ENCODE measurements at places on chromosomes 7 and 10. TPM values are rescaled to one million over a fixed set of nuclear protein-coding genes. Genes with fewer than 3 reads are reported as not detected.

The ADAM12 gene
- 0.06 TPM for total RNA-seq

- no peaks in the 10 kb centered on the region for H3K36me3 ChIP-seq
- peaks cover 5% of the 10 kb centered on the region for H3K27me3 ChIP-seq
- DNase-seq: peak; percentile 28
- H3K4me1 ChIP-seq: no peaks in the 10 kb centered on the region
- H3K4me3 ChIP-seq: no peak overlapping the region
- H3K27ac ChIP-seq: no peak overlapping the region
These were observed 33.8 kb downstream of the KCNH2 start for GRCh38 chr7:150944066-150945042.

DNA sequence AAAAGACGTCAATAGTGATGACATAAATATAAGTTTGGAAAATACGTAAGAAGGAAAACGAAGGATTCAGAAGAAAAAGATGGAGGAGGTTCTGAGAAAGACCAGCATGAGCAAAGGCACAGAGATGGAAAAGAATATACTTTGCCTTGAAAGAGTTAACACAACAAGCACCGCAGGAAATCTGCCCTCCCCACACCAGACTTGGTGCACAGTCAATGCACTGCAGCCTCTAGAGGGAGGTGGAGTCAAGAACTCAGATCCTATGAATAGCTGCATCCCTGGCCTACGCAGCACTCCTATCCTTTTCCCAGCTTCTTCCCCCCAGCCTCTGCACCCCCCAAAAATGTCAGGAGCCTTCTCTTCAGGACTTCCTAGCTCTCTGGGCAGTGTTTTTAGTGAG is 1370.6 kb upstream of the LRRTM3 start:
- H3K36me3 ChIP-seq: no peaks in the 10 kb centered on the region
- H3K4me1 ChIP-seq: no peaks in the 10 kb centered on the region
- H3K27me3 ChIP-seq: no peaks in the 10 kb centered on the region
- no peak for DNase-seq

The HOXA7 gene
- total RNA-seq: 0.20 TPM

The AFAP1L2 gene
- total RNA-seq: 1.3 TPM

The BMPER gene
- total RNA-seq: 0.31 TPM

DNA sequence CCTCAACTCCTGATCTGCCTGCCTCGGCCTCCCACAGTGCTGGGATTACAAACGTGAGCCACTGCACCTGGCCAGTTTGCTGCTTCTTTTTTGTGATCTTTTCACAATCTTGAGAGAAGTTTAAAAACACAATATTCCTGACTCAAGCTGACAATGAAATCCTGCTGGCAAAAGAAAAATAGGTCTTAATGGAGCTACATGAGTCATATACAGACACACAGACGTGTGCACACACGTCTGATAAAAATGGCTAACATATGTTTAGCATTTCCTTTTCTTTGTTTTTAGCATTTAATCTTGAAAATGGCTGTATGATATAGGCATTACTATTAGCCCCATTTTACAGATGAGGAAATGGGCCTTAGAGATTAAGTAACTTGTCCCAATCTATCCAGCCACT is 29.4 kb upstream of the RAB18 start:
- no peaks in the 10 kb centered on the region for H3K4me1 ChIP-seq
- no peak overlapping the region for H3K27ac ChIP-seq

The ANKRD61 gene
- total RNA-seq: not detected

- no peak overlapping the region for H3K27ac ChIP-seq
- no peaks in the 10 kb centered on the region for H3K36me3 ChIP-seq
- DNase-seq: peak; percentile 73
These were observed 72.6 kb upstream of the PDLIM1 start for GRCh38 chr10:95363303-95363912.

DNA sequence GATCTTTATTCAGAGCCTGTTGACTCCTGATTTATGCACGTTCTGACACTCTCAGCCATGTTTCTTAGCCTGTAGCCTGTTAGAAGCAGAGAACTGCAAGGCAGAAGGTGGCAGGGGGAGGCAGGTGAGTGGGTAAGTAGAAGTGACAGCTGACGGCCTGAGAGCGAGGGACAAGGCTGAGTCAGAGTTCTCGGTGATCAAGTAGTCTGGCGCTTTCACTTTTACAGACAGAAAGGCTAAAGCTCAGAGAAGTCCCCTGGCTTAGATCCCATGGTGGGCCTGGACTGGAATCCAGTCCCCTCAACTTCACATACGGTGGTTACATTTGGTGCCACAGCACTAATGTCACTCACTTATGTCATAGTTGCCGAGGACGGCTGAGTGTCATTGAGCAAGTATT is 139.0 kb downstream of the TACC2 start:
- DNase-seq: no peak
- H3K36me3 ChIP-seq: no peaks in the 10 kb centered on the region
- H3K27ac ChIP-seq: no peak overlapping the region
- no peak overlapping the region for H3K4me3 ChIP-seq
- H3K4me1 ChIP-seq: no peaks in the 10 kb centered on the region

DNA sequence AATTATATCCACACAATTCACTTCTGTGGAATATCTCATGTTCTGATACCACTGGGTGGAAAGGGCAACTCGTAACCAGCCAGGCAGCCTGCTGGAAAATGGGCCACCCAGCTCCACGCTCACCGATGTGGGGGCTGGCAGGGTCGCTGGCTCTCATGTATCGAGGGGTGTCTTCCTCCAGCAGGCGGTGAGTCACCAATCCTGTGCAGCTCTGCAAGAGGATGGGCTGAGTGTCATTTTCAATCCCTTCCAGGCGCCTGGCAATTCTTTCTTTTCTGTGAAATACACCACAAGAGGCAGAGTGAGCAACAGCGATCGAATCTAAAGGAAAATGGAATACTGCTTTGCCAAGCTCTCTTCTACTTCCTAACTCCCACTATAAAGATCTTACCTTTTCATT is 80.1 kb downstream of the SVIL start:
- peak overlapping the region; percentile 8 for H3K4me3 ChIP-seq
- H3K4me1 ChIP-seq: no peaks in the 10 kb centered on the region
- DNase-seq: no peak
- H3K27ac ChIP-seq: peak overlapping the region; percentile 27
- no peaks in the 10 kb centered on the region for H3K27me3 ChIP-seq

DNA sequence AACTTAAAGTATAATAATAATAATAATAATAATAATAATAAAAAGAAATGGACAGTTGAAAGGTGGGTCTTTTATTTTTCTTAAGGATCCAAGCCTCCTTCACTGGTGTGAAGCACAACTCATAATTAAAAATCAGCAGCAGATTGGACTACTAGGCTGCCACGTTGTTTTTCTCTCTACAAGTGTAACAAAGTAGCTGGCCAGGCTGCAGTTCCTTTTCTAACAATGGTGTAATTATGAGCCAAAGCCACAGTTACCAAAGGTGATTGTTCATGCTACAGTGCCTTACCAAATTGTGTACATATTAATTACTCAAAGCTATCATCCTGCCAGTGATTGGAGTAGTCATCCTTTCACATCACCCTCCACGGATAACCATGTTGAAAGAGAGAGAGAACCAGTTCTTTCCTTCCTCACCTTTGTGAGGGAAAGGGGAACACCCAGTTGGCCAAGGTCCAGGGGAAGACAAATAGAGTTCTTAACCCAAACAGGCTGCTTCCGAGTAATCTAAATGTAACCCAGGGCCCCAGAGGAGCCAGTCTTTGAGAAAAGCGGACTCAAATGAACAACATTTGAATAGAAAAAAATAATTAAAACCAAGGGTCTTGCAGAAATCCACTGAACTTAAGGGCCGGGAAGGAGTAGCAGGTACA is 86.3 kb upstream of the NPS start:
- H3K36me3 ChIP-seq: no peaks in the 10 kb centered on the region
- no peak overlapping the region for H3K27ac ChIP-seq
- DNase-seq: no peak
- peaks cover 22% of the 10 kb centered on the region for H3K27me3 ChIP-seq

The ACTL6B gene
- total RNA-seq: not detected

The STOX1 gene
- 0.19 TPM for total RNA-seq

The ZMIZ2 gene
- total RNA-seq: 108 TPM

DNA sequence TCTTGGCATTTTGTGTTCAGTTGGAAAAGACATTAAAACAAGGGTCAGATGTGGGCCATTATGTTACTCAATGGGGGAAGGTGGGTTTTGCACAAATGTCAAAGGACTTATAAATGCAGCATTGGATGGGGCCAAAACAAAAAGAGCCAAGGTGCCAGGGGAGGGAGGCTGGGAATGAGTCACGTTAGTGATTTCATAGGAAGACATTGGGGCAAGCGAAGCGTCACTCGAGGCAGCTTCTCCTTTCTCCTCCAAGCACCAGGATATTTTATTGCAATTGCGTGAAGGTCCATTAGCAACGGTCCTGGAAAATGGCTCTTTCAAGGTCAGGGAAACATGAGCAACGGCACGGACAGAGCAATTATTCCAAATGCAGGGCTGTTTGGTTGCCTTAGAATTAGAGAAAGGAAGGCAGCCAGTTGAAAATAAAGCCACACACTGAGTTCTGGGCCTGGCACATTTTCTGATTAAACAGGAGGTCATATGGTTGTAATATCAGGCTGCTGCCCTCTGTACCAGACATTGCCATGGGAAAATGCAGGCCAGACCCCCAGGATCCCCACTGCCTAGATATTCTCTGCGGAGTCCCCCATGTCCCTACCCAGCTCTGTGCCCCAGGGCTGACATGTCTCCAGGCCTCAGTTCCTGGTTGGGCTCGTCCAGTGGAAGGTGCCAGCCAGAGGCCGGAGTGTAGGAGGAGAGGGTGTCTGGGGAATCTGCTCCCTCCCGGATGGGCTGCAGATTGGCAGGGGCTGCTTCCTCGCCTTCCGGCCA is 63.3 kb upstream of the NANOS1 start:
- DNase-seq: no peak
- no peaks in the 10 kb centered on the region for H3K4me1 ChIP-seq
- no peak overlapping the region for H3K4me3 ChIP-seq
- no peaks in the 10 kb centered on the region for H3K36me3 ChIP-seq
- no peak overlapping the region for H3K27ac ChIP-seq

The CHRM2 gene
- total RNA-seq: not detected

The VAX1 gene
- total RNA-seq: not detected

DNA sequence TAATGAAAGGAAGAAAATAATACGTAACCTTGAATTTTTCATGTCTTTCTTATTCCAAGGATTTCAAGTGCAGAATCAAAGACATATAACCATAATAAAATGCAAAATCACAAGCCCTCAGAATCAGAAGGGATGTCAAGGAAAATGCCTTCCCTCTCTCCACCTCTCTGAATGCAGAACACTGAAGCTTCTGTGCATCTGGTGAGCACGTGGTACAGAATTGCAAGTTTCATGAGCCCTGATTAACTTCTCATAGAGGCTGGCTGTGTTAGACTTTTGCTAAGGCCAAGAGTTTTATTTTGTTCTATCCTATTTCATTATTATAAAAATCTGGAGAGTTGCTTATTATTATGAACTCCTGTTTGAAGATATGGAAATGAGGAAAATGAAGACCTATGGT is 533.7 kb upstream of the POM121L12 start:
- no peaks in the 10 kb centered on the region for H3K36me3 ChIP-seq
- H3K4me3 ChIP-seq: no peak overlapping the region
- no peak overlapping the region for H3K27ac ChIP-seq
- H3K27me3 ChIP-seq: no peaks in the 10 kb centered on the region
- DNase-seq: no peak

- H3K27me3 ChIP-seq: no peaks in the 10 kb centered on the region
- no peak overlapping the region for H3K27ac ChIP-seq
- H3K4me3 ChIP-seq: no peak overlapping the region
- peaks cover 4% of the 10 kb centered on the region for H3K36me3 ChIP-seq
These were observed 21.3 kb upstream of the SPOCK2 start for GRCh38 chr10:72109636-72110157.

Measured in natural killer cell treated with Interleukin-12 subunit alpha and Interleukin-12 subunit beta and Interleukin-15 and Interleukin-18, amount 100 ng/mL, for 72 hours (primary cell).